ENCODE measurements at places on chromosomes 7 and 10.

- no peak for DNase-seq
Observed at GRCh38 chr10:44292390-44293002, 92.4 kb downstream of the CXCL12 start.

DNA sequence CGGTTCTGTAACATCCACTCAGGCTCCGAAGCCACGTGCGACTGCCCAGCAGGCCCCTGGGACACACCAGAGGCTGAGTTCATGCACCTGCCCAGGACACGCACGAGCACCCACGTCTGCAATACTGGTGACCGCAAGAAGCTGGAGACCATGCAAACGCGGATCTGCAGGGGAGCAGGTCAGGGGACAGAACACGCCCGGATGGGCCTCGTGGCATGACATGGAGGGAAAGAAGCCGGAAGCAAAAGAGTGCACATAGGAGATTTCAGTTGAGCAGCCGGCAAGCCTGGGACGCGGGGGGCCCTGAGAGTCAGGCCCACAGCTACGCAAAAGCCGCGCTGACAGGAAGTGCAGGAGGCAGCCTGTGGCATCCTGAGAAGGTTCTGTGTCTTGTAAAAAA, 73.7 kb downstream of the FOXL3 start:
- no peak for DNase-seq

- no peak for DNase-seq
Observed at GRCh38 chr10:12803776-12804175, 197.7 kb downstream of the CCDC3 start.

DNA sequence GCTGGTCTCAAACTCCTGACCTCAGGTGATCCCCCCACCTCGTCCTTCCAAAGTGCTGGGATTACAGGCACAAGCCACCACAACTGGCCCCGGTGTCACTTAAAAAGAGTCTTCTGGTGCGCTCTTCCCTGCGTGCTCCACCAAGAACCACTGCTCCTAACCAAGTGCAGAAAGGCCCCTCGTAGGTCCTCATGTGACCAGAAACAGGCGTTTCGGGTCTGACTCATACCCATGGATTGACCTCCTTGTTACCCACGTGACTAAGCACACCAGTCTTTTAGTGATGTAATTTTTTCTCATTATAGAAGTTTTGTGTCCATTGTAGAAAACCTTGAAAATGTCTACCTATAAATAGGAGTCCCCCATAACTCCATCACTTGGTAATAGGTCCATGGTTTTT, 13.9 kb downstream of the FKBP6 start:
- DNase-seq: no peak

DNA sequence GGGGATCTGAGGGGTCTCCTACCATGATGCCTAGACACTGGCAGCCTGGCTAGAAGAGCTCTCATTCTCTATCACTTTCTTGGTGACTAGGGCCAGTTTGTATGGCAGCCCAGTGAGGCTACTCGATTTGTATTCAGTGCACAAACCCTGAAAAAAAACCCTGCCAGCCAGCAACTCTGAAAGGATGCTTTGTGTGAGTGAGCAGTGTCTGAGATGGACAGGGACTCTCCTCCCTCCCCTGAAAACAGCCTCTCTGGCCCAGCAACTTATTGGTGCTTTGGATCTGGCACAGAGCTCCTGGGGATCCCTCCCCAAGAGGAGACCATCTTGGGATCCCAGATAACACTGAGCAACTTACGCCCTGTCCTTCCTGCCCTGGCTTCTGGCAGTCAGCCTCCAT, 10.8 kb upstream of the LRRC4 start:
- DNase-seq: no peak

All from GM19239 (cell line).